CD4-positive, alpha-beta T cell treated with Interleukin-4 for 4 hours (primary cell): ENCODE measurements at places on chromosomes 3 and 15.

- DNase-seq = no peak
Measured at GRCh38 chr15:88748081-88748480, 55.2 kb upstream of the ACAN start.

DNA sequence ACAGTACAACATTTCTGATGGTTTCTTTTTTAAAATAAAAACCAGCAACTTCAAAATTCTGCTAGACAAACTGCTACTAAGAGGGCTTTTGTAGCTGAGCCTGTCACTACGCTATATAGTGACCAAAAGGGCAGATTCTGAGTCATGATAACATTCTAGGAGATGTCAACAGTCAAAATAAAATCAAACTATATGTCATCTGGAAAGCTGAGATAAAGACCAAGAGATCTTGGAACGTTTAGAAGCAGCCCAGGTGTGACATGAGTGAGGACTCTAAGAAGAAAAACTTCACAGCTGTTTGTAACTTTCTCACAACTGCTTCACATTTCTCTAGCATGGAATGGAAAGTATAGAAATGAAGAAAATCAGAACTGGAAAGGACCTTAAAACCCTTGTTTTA lies 84.6 kb downstream of the FILIP1L start:
- no peak for DNase-seq

GRCh38 chr3:11671648-11672100 lies 28.0 kb upstream of the VGLL4 start:
- DNase-seq = no peak

DNA sequence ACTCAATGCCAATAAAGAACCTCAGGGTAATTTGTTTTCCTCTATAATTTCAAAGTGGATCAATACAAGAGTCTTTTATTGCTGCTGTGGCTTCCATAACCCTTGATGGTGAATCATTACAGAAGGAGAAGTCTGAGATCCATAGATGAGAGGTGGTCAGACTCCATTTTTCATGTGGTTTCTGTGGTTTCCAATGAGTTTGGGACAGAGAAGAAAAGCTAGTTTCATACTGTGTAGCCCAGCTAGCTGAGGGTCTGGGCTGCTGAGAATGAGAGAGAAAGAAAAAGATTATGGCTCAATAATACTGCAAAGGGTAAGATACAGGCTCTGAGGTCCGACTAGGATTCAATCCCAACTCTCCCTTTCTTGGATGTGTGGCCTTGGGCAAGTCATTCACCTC lies 180.6 kb upstream of the LRRN1 start:
- no peak for DNase-seq

GRCh38 chr3:70789878-70790277 lies 477.4 kb upstream of the MDFIC2 start:
- no peak for DNase-seq

DNA sequence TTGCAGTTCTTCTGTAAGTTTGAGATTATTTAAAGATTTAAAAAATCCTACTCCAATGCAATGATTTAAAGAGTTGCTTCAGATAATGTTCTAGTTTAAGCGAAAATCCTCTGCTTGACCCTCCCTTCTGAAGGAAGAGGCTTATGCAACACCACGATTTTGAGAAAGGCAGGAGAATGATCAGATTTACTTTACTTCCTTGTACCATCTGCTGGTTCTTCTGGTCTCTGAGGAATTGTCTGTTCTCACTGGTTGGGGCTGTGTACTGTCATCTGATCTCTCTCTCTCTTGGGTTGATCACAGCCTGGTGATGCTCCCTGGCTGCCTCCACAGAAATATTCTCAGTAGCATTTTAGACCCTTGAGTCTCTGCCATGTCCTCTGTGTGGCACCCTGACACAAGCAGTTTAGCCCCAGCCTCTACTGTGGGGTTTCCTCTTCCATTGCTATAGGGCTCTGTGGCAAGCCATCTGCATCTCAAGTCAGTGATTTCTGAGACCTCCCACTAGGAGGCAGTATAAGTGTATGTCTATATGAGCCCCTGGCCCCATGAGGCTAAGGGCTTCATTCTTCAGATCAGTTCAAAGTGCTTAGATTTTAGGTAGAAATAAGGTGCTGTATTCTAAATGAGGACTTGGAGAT lies 50.8 kb upstream of the PLAAT1 start:
- no peak for DNase-seq
